ENCODE measurements at places on chromosomes 1 and 21.
A peak's percentile ranks its signal among the peaks of the same experiment; 100 is the strongest.

- DNase-seq: no peak
These were observed 41.3 kb downstream of the SCCPDH start for GRCh38 chr1:246765521-246765920.

GRCh38 chr1:152926091-152926490 is 17.7 kb downstream of the IVL start:
- DNase-seq: peak; percentile 63

GRCh38 chr1:227068883-227069282 is 128.8 kb downstream of the COQ8A start:
- no peak for DNase-seq

DNA sequence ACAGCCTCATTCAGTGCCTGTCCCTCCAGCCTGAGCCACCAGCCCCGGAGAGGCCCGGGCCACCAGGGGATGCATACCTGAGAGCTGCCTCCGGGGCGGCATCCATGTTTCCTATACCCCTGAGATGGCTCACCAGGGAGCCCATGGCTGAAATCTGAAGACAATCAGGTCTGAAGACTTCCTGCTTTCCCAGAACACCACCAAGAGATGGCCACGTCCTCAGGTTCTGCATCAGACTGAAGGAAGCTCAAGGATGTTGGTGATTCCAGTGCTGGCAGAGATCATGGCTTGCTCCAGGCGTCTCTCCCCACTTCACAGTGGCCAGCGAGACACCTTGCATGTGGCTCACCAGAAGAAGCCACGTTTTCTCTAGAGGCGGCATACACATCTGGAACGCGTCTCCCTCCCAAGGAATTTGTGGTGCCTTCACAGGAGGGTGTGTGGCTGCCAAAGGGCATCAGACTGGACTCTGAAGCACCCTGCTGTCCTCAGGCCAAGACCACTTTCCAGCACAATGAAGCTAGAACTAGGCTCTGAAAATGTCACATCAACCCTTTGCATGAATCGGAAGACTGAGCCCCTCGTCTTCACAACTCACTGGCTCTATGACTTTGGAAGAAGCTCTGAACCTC is 170.7 kb upstream of the IRF2BP2 start:
- no peak for DNase-seq

DNA sequence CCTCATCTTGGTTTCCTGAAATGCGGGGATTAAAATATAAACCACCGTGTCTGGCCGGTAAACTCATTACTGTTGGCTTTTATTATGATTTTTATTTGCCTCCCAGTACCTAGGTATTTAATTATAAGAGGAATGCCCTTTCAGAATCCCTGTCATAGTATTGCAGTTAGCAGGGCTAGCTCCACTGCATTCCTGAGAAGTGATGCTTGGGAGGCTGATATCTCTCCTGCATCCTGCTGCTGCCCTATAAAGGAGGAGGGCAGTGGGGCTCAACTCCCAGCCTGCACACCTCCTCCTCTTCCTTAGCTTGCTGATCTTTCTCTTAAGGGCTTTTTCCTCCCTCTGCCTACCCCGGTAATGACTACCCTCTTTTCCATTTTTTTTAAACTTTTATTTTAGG is 19.9 kb upstream of the DISC1 start:
- peak; percentile 48 for DNase-seq

GRCh38 chr21:28770867-28771661 is 221.6 kb downstream of the LTN1 start:
- no peak for DNase-seq

GRCh38 chr1:52436817-52437216 is 32.4 kb downstream of the PRPF38A start:
- no peak for DNase-seq

GRCh38 chr1:41023279-41023990 is 1.9 kb upstream of the SLFNL1 start:
- DNase-seq: no peak
